ENCODE measurements at places on chromosomes 1 and 21. TPM values are rescaled to one million over a fixed set of nuclear protein-coding genes. Genes with fewer than 3 reads are reported as not detected.
A peak's percentile ranks its signal among the peaks of the same experiment; 100 is the strongest.

- H3K4me3 ChIP-seq: no peak overlapping the region
- DNase-seq: no peak
- H3K27ac ChIP-seq: no peak overlapping the region
- H3K36me3 ChIP-seq: no peaks in the 10 kb centered on the region
- no peaks in the 10 kb centered on the region for H3K27me3 ChIP-seq
Observed at GRCh38 chr1:106944721-106945120, 111.8 kb upstream of the PRMT6 start.

GRCh38 chr1:8121261-8122159 is 95.4 kb upstream of the ERRFI1 start:
- no peaks in the 10 kb centered on the region for H3K36me3 ChIP-seq
- H3K4me3 ChIP-seq: no peak overlapping the region
- DNase-seq: no peak
- H3K27ac ChIP-seq: peak overlapping the region; percentile 48
- peaks cover 13% of the 10 kb centered on the region for H3K4me1 ChIP-seq
- no peaks in the 10 kb centered on the region for H3K27me3 ChIP-seq

DNA sequence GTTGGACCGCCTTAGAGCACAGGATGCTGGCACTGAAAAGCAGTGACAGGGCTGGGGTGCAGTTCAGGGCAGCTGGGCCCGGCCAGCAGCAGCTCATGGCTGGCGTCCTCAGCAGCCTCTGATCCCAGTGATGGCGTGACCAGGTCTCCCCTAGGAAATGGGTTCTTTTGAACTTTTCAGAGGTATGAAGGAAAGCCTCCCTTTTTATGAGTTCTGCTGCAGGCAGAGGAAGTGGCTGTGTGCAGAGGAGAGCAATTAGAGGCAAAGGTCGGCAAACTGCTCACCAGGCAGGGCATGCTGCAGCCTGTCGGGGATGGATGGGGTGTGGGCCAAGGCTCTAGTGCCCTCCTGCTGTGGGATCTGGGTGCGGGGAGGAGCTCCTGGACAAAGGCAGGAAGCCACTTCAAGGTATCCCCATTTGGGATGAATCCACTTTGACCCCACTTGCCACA is 45.6 kb upstream of the RAB4A start:
- no peak overlapping the region for H3K4me3 ChIP-seq
- H3K27me3 ChIP-seq: no peaks in the 10 kb centered on the region
- DNase-seq: no peak
- no peaks in the 10 kb centered on the region for H3K36me3 ChIP-seq
- no peak overlapping the region for H3K27ac ChIP-seq
- peaks cover 4% of the 10 kb centered on the region for H3K4me1 ChIP-seq

GRCh38 chr1:31930836-31931592 is 7.2 kb downstream of the PTP4A2 start:
- DNase-seq: no peak
- peaks cover 89% of the 10 kb centered on the region for H3K4me1 ChIP-seq
- peak overlapping the region; percentile 90 for H3K27ac ChIP-seq
- no peaks in the 10 kb centered on the region for H3K36me3 ChIP-seq

DNA sequence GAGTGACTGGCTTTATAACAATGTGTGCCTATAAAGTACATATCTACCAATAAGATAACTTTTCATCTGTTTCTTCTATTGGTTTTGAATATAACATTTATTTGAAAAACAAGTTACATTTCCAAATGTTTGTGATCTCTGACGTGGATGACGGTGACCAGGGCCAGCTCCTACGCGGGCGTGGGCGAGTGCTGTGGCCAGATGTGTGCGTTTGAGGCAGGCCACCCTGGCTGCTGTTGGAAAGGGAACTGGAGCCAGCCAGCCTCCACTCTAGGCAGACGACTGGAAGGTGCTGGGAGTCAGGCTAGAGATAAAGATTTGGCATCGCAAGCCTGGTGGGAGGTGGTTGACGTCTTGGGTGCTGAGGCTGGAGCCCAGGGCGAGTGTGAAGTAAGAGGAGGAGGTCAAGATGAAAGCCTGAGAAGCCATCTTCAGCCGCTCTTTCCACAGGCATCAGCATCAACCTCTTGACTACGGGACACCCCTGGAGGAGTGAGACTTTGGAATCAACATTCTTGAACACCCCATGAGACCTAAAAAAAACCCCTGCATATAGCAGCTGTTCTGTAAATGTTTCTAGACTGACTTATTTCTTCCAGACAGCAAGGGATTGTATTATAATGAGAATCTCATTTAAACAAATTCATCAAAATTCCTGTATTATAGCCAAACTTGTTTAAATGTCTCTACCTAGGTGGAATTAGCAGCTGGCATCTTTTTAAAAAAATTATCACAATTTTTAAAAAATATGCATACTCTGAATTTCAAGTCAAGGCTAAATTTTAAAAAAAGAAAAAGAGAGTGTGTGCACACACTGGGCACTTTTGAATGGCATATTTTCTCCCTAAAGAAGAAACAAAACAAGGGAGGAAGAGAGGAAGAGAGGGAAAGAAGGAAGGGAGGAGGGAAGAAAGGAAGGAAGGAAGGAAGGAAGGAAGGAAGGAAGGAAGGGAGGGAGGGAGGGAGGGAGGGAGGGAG is 112.5 kb upstream of the SLC44A3 start:
- H3K4me1 ChIP-seq: no peaks in the 10 kb centered on the region
- peak; percentile 48 for DNase-seq
- H3K27me3 ChIP-seq: no peaks in the 10 kb centered on the region
- H3K4me3 ChIP-seq: no peak overlapping the region

Gene SPOCD1
- total RNA-seq: 0.32 TPM

GRCh38 chr1:185769136-185769535 is 34.9 kb downstream of the HMCN1 start:
- H3K4me1 ChIP-seq: no peaks in the 10 kb centered on the region

GRCh38 chr1:242827538-242827937 is 303.0 kb upstream of the PLD5 start:
- H3K4me1 ChIP-seq: no peaks in the 10 kb centered on the region
- H3K4me3 ChIP-seq: no peak overlapping the region
- H3K27me3 ChIP-seq: no peaks in the 10 kb centered on the region
- no peak for DNase-seq

DNA sequence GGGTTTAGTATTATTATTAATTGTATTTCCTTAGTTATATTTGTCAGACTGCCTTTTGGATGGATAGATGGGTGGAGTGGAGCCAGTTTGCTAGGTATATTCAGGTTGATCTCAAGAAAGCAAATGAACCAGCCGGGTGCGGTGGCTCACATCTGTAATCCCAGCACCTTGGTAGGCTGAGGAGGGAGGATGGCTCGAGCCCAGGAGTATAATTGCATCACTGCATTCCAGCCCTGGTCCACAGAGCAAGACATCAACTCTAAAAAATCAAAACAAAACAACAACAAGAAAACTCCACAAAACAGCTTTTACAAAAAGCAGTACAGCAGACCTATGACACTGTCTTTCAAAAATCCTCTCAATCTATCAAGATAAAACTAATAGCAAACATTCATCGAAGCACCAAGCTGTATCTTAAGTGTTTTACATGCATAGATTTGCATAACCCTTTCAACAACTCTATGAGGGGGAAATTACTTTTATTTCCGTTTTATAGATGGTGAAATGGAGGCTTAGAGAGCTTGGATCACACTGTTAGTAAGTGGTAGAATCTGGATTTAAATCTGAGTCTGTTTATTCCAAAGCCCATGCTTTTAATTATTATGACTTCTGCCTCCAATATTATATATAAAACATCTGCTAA is 25.5 kb downstream of the KMO start:
- H3K4me1 ChIP-seq: no peaks in the 10 kb centered on the region
- H3K27me3 ChIP-seq: no peaks in the 10 kb centered on the region
- no peak overlapping the region for H3K27ac ChIP-seq
- no peak overlapping the region for H3K4me3 ChIP-seq

Gene FCRL5
- total RNA-seq: not detected

DNA sequence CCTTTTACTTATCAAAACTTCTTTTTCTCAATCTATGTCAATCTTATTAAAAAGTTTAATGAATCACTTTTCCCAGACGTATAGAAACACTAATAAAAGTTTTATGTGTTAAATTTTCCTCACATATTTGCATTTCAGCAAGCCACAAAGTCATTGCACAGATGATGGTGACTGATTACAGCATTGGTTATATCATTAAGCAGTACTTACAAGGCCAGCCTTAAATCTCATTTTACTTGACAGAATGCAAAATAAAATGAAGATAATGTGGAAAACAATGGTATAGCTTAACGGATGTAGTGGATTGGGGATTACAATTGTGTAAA is 39.5 kb downstream of the TMEM200B start:
- no peak for DNase-seq
- H3K27me3 ChIP-seq: no peaks in the 10 kb centered on the region
- H3K4me3 ChIP-seq: no peak overlapping the region
- no peak overlapping the region for H3K27ac ChIP-seq
- peaks cover 11% of the 10 kb centered on the region for H3K36me3 ChIP-seq
- H3K4me1 ChIP-seq: no peaks in the 10 kb centered on the region

DNA sequence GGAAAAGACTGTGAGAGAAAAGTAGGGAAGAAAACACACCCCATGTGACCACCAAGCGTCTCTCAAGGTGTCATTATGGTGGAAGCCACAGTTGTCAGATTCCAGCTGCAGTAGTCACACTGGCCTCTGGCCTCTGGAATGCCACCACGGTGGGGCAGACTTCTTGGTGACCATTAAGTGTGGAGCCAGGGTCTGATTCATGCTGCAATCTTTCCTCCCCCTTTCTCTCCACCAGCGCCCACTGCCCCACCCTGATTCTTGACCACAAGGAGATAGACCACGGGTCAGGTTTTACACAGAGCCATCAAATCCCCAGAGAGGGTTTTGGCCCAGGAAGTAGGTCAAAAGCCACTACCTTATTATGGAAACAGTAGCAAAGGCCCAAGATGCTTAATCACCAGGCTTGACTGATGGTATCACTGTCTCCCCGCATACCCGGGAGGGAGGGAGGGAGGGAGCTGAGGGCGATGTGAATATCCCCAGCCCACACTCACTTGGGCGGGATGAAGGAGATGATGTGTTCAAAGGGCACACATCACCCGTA is 52.7 kb upstream of the GRHL3 start:
- no peaks in the 10 kb centered on the region for H3K36me3 ChIP-seq
- no peak overlapping the region for H3K4me3 ChIP-seq
- no peaks in the 10 kb centered on the region for H3K27me3 ChIP-seq
- H3K4me1 ChIP-seq: no peaks in the 10 kb centered on the region
- H3K27ac ChIP-seq: no peak overlapping the region

Gene PRDX1
- 354 TPM for total RNA-seq

- peak overlapping the region; percentile 12 for H3K27ac ChIP-seq
- H3K4me1 ChIP-seq: no peaks in the 10 kb centered on the region
- no peak overlapping the region for H3K4me3 ChIP-seq
- H3K27me3 ChIP-seq: no peaks in the 10 kb centered on the region
- DNase-seq: no peak
Observed at GRCh38 chr1:171081314-171081753, 9.4 kb upstream of the FMO3 start.

- no peaks in the 10 kb centered on the region for H3K4me1 ChIP-seq
- H3K27me3 ChIP-seq: no peaks in the 10 kb centered on the region
- no peak overlapping the region for H3K27ac ChIP-seq
- peaks cover 99% of the 10 kb centered on the region for H3K36me3 ChIP-seq
- DNase-seq: no peak
Observed at GRCh38 chr1:32786856-32787255, 30.3 kb downstream of the YARS1 start.

Gene E2F2
- not detected for total RNA-seq

Gene COL11A1
- not detected for total RNA-seq

Gene CD1B
- not detected for total RNA-seq

GRCh38 chr1:24058671-24059455 is 53.1 kb downstream of the MYOM3 start:
- peaks cover 73% of the 10 kb centered on the region for H3K36me3 ChIP-seq
- H3K4me1 ChIP-seq: no peaks in the 10 kb centered on the region
- no peak for DNase-seq
- H3K4me3 ChIP-seq: no peak overlapping the region
- no peak overlapping the region for H3K27ac ChIP-seq

Gene LIPI
- total RNA-seq: not detected

Measured in psoas muscle (tissue), 8 donors.